ENCODE measurements at places on chromosomes 16 and 17. TPM values are rescaled to one million over a fixed set of nuclear protein-coding genes. Genes with fewer than 3 reads are reported as not detected.

CPHXL2 gene
- total RNA-seq: not detected

- no peak overlapping the region for H3K27ac ChIP-seq
- H3K4me1 ChIP-seq: no peaks in the 10 kb centered on the region
- DNase-seq: peak; percentile 77
These were observed 26.2 kb downstream of the TEKT5 start for GRCh38 chr16:10668322-10669045.

DNA sequence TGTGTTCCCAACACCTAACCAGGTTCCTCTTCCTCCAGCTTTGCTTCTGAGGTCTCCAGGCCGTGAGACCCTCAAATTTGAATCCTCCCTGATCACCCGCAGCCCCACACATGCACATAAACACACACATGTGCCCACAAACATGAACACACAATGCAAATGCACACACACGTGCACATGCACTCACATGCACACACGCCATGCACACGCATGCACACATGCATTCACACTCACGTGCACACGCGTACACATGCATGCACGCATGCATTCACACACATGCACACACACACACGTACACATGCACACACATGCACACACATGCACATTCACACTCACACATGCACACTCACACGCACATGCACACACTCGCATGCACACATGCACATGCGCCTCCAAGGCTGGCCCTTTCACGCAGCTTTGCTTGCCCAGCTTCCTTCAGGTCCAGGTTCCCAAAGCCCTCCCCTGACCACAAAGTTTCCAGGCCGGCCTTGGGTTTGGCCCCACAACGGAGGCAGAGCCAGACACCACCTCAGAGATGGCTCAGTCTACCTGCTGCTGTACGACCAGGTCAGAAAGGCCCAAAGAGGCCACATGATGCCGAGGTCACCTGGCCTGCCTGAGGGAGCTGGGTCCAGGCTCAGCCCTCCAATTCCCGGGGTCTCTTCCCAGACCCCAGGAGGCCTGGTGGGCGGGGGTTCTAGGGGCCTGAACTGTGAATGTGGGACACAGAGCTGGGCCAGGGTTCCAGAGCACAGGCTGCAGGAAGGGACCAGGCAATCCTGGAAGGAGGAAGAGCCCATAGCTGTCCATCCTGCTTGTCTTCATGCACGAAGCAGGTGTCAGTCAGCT lies 39.5 kb upstream of the ENPP7 start:
- H3K27ac ChIP-seq: no peak overlapping the region
- no peak overlapping the region for H3K4me3 ChIP-seq
- H3K4me1 ChIP-seq: peaks cover 5% of the 10 kb centered on the region

NOD2 gene
- total RNA-seq: 0.17 TPM

GRCh38 chr17:15659663-15660062 lies 24.4 kb downstream of the TRIM16 start:
- H3K4me1 ChIP-seq: no peaks in the 10 kb centered on the region
- H3K36me3 ChIP-seq: peaks cover 39% of the 10 kb centered on the region
- DNase-seq: peak; percentile 58
- H3K27me3 ChIP-seq: no peaks in the 10 kb centered on the region

DNA sequence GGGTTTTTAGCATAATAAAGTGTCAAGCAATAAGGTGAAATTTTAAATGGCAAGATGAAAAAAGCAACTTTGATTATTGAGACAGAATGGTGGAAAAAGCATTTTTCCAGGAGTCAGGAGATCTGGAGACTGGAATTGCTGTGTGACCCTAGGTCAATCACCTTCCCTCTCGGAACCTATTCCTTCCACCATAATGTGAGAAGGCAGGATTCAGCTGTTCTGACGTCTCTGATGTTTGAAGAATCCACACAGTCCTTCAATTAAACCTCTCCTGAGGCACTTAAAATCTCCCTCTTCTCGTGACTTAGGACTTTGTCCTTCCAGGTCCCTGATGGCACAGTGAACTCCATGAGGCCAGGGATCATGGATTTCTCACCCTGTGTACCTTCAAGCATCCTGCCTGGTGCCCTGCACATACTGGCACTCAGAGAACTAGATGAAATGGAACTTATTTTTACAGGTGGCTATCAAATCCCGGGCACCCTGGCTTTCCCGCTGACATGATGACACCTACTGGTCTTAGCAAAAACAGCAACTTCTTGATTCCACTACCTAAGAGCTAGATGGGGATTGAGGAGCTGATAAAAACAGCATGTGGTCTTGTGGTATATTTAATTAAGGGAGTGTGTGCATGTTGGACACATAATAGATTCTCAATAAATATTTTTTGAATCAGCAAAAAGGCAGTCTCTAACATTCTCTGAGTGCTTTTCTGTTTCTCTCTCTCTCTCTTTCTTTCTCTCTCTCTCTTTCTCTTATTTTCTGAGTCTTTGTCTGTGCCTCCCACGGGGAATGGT lies 2.3 kb upstream of the CCDC182 start:
- H3K36me3 ChIP-seq: no peaks in the 10 kb centered on the region
- no peaks in the 10 kb centered on the region for H3K4me1 ChIP-seq
- no peak for DNase-seq

ABCA5 gene
- 4.0 TPM for total RNA-seq

DNA sequence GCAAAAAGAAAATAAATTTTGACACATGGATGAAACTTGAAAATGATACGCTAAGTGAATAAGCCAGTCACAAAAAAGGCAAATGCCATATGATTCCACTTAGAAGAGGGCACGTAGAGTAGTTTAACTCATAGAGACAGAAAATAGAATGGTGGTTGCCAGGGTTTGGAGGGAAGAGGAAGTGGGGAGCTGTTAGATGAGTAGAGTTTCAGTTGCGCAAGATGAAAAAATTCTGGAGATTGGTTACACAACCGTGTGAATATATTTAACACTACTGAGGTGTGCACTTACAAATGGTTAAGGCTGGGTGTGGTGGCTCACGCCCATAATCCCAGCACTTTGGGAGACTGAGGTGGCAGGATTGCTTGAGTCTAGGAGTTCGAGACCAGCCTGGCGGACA lies 93.4 kb upstream of the TMEM132E start:
- H3K27ac ChIP-seq: no peak overlapping the region
- H3K36me3 ChIP-seq: no peaks in the 10 kb centered on the region
- H3K27me3 ChIP-seq: no peaks in the 10 kb centered on the region
- DNase-seq: no peak
- no peaks in the 10 kb centered on the region for H3K4me1 ChIP-seq

DNA sequence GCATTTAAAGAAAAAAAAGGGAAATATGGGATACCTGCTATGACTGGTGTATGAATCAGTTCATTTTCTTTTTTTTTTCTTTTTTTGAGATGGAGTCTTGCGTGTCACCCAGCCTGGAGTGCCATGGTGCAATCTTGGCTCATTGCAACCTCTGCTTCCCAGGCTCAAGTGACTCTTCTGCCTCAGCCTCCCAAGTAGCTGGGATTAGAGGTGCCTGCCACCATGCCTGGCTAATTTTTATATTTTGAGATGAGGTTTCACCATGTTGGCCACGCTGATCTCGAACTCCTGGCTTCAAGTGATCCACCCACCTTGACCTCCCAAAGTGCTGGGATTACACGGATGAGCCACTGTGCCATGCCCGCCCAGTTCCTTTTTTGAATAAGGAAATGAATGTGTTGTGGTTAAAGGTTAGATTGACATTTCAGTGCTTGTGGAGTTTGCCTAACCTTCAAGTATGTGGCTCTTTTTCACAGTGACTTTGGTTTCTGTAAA lies 7.7 kb downstream of the HAPSTR1 start:
- no peaks in the 10 kb centered on the region for H3K27me3 ChIP-seq
- no peak overlapping the region for H3K4me3 ChIP-seq
- H3K36me3 ChIP-seq: peaks cover 85% of the 10 kb centered on the region
- peaks cover 6% of the 10 kb centered on the region for H3K4me1 ChIP-seq
- H3K27ac ChIP-seq: no peak overlapping the region

DNA sequence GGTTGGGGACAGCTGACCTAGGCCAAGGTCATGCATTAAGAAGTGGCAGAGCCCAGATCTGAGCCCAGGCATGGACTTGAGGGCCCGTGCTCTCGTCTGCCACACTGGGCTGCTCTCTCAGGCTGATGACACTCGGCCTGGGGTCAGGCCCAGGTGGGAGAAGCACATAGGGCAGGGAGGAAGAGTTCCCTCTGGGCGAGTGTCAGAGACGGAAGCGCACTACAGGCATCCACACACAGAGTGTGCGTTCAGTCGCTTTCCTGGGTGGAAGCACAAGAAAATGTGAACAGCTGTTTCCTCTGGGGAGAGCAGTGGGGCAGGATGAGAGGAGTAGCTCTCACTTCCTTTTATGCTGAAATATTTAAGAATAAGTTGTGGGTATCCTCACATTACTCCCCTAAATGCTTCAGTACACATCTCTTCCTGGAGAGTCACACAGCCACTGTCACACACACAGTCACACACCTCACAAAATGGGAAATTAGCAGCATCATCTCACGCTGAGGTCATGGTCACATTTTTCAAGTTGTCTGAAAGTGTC lies 59.7 kb downstream of the B9D1 start:
- no peak overlapping the region for H3K27ac ChIP-seq
- H3K4me3 ChIP-seq: no peak overlapping the region
- H3K36me3 ChIP-seq: no peaks in the 10 kb centered on the region
- H3K4me1 ChIP-seq: no peaks in the 10 kb centered on the region
- DNase-seq: no peak
- no peaks in the 10 kb centered on the region for H3K27me3 ChIP-seq

COQ9 gene
- 32.9 TPM for total RNA-seq

- no peaks in the 10 kb centered on the region for H3K27me3 ChIP-seq
- DNase-seq: no peak
- H3K4me1 ChIP-seq: no peaks in the 10 kb centered on the region
- no peak overlapping the region for H3K27ac ChIP-seq
- H3K36me3 ChIP-seq: peaks cover 9% of the 10 kb centered on the region
These were observed 95.1 kb upstream of the CNTNAP4 start for GRCh38 chr16:76182041-76182635.

- H3K4me1 ChIP-seq: no peaks in the 10 kb centered on the region
- no peaks in the 10 kb centered on the region for H3K27me3 ChIP-seq
- DNase-seq: peak; percentile 54
- peaks cover 8% of the 10 kb centered on the region for H3K36me3 ChIP-seq
- peak overlapping the region; percentile 39 for H3K4me3 ChIP-seq
- H3K27ac ChIP-seq: no peak overlapping the region
These were observed 1.3 kb upstream of the CENPV start for GRCh38 chr17:16354585-16354984.

- H3K4me1 ChIP-seq: peaks cover 2% of the 10 kb centered on the region
- no peaks in the 10 kb centered on the region for H3K27me3 ChIP-seq
These were observed 1.9 kb upstream of the DNASE1 start for GRCh38 chr16:3652373-3653195.

- no peak overlapping the region for H3K27ac ChIP-seq
- H3K36me3 ChIP-seq: peaks cover 20% of the 10 kb centered on the region
These were observed 92.1 kb downstream of the WDR59 start for GRCh38 chr16:74892574-74893461.

KRTAP4-4 gene
- not detected for total RNA-seq

CTRB1 gene
- total RNA-seq: not detected

C1QTNF1 gene
- total RNA-seq: 0.96 TPM

DNA sequence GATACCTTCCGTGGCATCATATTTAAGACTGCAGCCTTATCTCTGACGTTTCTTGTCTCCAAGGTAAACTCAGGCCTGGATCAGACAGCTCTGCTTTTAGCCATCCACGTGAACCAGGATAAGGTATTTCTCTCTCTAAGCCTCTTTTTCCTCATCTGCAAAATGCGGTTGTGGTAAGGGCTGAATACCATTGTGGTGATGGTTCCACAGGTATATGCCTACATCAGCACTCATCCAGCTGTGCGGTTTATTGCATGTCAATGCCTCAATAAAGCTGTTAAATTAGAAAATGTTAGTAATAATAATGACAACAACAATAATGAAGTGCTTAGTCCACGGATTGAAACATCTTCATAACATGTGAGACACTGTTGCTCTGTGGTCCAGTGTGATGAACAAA lies 104.4 kb downstream of the GRIN2A start:
- no peaks in the 10 kb centered on the region for H3K36me3 ChIP-seq
- peaks cover 5% of the 10 kb centered on the region for H3K4me1 ChIP-seq
- no peak for DNase-seq
- no peak overlapping the region for H3K4me3 ChIP-seq

ATP2C2 gene
- total RNA-seq: 2.8 TPM

- H3K4me3 ChIP-seq: no peak overlapping the region
- H3K27me3 ChIP-seq: no peaks in the 10 kb centered on the region
- no peak overlapping the region for H3K27ac ChIP-seq
- no peaks in the 10 kb centered on the region for H3K36me3 ChIP-seq
- no peaks in the 10 kb centered on the region for H3K4me1 ChIP-seq
These were observed 9.9 kb upstream of the ADGRG1 start for GRCh38 chr16:57618296-57619132.

- H3K4me1 ChIP-seq: no peaks in the 10 kb centered on the region
- no peaks in the 10 kb centered on the region for H3K27me3 ChIP-seq
- H3K36me3 ChIP-seq: peaks cover 3% of the 10 kb centered on the region
- DNase-seq: no peak
These were observed 63.3 kb downstream of the HAPSTR1 start for GRCh38 chr16:9154567-9155410.

ETV4 gene
- total RNA-seq: 78.4 TPM

- no peak overlapping the region for H3K27ac ChIP-seq
- no peaks in the 10 kb centered on the region for H3K4me1 ChIP-seq
- DNase-seq: no peak
These were observed 78.4 kb downstream of the MPRIP start for GRCh38 chr17:17120701-17121100.

CD19 gene
- 0.50 TPM for total RNA-seq

DNA sequence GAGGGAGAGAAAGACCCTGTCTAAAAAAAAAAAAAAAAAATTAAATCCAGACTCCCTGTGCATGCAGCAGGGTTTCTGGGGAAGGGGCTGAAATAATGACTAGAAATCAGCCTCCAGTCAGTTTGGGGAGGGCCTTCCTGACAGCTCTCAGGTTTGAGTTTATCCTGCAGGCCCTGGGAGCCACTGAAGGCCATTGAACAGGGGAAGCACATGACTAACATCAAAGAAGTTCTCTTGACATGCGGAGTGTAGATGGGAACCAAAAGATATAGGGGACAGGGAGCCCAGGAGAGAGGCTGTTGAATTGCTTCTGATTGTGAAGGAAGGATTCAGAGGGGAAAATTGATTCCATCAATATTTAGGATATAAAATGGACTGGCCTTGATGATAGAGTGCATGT lies 2.8 kb upstream of the RABEP2 start:
- DNase-seq: no peak
- H3K4me1 ChIP-seq: no peaks in the 10 kb centered on the region
- no peaks in the 10 kb centered on the region for H3K36me3 ChIP-seq
- no peak overlapping the region for H3K27ac ChIP-seq
- H3K27me3 ChIP-seq: no peaks in the 10 kb centered on the region

CD300E gene
- not detected for total RNA-seq

GRCh38 chr16:31508706-31509195 lies 560 bp upstream of the RUSF1 start:
- no peaks in the 10 kb centered on the region for H3K27me3 ChIP-seq
- peak overlapping the region; percentile 93 for H3K4me3 ChIP-seq
- no peak overlapping the region for H3K27ac ChIP-seq
- H3K4me1 ChIP-seq: 0 out of 2 replicates have a peak, but pooled peaks cover 3% of the 10 kb centered on the region

DNA sequence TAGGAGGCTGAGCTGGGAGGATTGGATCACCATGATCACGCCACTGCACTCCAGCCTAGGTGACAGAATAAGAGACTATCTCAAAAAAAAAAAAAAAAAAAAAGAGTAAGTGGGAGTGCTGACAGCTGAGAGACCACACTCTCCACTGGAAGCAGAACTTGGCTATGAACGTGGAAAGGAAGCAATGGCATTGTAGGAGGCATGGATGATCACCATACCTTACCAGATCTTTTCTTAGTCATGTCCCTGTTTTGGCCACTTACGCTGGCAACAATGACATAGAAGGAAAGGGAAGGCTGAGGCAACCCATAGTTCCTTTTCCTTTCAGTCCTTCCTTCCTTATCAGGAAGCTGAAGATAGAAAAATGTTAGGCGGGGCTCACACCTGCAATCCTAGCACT lies 3.7 kb upstream of the ATP1B2 start:
- peaks cover 5% of the 10 kb centered on the region for H3K27me3 ChIP-seq
- no peak overlapping the region for H3K27ac ChIP-seq
- H3K4me3 ChIP-seq: no peak overlapping the region
- no peaks in the 10 kb centered on the region for H3K36me3 ChIP-seq
- no peaks in the 10 kb centered on the region for H3K4me1 ChIP-seq
- no peak for DNase-seq

NGFR gene
- 9.6 TPM for total RNA-seq

Measured in H9 (cell line).